ENCODE measurements at places on chromosomes 5 and 9.

DNA sequence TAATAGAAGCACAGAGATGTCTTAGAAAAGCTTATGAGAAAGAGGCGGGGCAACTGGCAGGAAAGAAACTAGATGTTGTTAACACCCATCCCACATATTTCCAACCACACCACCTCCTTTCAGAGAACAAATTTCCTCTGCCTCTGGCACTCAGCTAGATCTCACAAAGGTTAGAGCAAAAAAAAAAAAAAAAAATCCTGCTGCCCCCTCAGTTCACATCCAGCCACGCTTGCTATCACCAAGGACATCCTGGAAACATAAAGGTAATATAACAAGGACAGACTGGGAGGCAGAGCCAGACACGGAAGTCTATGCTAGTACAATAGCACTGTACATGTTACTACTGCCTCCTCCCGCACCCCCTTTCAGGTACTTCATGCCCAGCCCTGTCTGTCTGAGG is 238.0 kb upstream of the PTGER4 start:
- no peak for DNase-seq

DNA sequence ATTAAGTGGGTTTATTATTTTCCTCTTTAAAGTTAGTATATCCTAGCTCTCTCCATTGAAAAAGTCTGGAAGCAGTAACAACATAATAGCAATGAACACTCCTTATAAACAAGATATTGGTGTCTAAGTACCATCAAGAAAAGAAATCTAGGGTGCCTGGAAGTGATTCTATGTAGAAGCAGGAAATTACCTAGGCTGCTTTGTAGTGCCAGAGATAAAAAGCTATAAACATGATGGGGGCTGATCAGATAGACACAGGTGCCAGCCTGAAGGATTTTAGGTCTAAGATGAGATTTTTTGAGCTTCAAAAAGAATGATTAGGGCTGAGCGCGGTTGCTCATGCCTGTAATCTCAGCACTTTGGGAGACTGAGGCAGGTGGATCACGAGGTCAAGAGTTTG is 1179.3 kb upstream of the CDH9 start:
- no peak for DNase-seq

GRCh38 chr9:109976303-109976702 is 196.3 kb downstream of the PALM2AKAP2 start:
- no peak for DNase-seq

DNA sequence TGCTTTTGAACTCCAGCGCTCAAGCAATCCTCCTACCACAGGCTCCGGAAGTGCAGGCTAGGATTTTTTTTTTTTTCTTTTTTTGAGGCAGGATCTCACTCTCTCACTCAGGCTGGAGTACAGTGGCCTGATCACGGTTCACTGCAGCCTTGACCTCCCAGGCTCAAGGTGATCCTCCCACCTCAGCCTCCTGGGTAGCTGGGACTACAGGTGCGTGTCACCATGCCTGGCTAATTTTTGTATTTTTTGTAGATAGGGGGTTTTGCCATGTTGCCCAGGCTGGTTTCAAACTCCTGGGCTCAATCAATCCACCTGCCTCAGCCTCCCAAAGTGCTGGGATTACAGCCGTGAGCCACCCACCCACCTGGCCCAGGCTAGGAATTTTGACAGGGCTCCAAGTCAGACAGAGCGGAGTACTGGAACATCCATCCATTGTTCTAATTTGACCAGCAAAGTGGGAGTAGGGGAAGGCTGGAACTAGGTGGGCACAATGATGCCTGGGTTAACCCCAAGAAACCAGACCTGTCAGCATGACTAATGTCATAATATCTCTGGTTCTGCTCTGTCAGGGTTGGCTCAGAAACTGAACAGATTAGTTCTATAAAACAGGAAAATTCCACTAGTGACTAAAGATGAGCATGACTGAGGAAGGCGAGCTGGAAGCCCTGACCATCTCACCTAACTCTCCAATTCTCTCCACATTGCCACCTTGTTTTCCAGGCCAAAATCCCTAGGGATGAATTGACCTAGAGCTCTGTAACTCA is 9.2 kb downstream of the ZBTB5 start:
- DNase-seq: no peak

DNA sequence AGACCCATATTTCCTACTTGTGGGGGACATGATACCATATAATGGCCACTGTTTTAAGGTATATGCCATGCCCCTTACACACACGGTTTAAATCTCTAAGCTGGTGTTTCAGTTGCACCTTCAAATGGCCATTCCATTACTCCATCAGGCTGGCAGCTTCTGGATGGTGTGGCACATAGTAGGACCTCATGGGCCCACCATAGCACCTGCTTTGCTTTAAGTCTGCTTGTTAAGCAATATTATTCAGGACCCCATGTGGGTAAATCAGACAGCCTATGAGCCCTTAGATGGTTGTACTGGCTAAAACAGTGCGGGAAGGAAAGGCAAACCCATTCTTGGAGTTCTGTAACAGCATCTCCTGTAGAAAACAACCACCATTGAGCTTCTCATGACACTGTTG is 27.4 kb upstream of the PANK3 start:
- no peak for DNase-seq
